GM23248 (cell line): ENCODE measurements at places on chromosomes 7 and 10.
A peak's percentile ranks its signal among the peaks of the same experiment; 100 is the strongest.

GRCh38 chr7:152959610-152960009 lies 200.1 kb downstream of the ACTR3B start:
- no peak for DNase-seq

GRCh38 chr10:51244748-51245490 lies 170.6 kb downstream of the PRKG1 start:
- DNase-seq: peak; percentile 86

DNA sequence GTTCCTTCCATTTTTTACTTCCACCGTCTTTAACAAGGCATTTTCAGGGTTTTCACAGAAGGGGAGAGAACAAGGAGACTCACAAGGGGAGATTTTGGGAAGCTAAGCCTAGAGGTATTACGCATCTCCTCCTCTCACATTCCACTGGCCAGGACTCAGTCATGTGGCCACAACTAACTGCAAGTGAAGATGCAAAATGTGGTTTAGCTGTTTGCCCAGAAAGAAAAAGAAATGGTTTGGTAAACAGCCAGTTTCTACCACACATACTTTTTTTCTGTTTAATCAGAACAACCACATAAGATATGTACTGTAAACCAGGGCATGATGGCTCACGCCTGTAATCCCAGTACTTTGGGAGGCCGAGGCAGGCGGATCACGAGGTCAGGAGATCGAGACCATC lies 21.4 kb upstream of the HELLS start:
- peak; percentile 23 for DNase-seq

DNA sequence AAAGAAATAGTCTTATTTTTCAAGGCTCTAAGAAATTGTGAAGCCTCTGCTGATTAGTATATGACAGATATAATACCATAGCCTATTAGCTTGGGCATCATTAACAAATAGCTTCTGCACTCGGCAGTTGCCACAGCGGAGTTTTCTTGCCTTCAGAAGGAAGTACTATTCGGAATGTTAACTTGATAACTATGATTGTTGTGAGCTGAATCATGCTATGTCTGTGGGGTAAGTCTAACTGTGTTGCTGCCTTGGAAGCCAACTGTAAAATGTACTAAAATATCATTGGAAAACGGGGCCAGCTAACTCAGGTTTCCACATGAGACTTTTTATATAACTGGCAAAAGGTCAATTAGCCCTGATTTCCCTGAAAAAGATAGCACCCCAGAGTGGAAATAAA lies 93.2 kb downstream of the TWIST1 start:
- DNase-seq: peak; percentile 66

DNA sequence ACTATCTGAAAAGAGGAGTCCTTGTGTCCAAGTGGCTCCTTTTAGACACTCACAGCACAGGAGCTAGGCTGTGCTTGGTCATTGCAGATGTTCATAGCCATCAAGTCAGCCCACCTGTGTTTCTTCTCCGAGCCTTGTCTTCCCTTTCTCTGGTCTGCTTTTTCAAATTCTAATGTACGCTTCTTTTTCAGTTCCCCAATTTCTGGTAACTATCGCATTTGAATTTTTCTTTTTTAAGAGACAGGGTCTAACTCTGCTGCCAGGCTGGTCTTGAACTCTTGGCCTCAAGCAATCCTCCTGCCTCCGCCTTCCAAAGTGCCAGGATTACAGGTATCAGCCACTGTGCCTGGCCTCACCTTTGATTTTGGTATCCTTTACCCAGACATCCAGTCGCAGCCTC lies 18.9 kb downstream of the APBB1IP start:
- no peak for DNase-seq

DNA sequence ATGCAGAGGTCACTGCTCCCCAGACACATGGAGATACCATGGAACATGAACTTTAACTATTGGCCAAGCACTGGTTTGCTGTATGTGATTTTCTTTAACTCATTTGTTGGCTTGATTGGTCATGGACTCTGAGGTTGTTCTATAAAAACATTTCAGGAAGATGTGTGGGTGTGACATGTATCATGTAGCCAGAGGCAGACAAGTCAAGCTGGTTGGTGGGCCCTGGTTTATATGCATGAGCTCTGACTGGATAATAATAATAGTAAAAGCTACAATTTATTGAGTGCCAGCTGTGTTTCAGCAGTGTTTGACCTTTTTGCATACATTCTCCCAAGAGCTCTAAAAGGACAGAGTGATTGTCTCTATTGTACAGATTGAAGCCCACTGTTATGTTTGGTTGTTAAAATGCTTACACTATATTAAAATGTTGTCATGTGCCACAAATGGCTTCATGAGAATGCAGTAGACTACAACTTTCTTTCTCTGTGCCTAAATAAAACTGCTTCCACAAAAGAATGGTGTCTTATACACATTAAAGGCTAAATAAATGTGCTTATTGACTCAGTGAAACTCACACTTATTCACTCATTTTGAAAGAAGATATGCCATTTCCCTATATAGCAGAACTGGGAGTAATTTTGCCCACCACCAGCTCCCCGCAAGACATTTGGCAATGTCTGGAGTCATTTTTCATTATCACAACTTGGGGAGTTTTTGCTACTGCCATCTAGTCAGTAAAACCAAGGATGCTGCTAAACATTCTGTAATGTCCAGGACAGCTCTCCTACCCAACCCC lies 243.6 kb upstream of the NFE2L3 start:
- no peak for DNase-seq

- no peak for DNase-seq
These were observed 66.7 kb upstream of the GPR26 start for GRCh38 chr10:123599366-123599849.

DNA sequence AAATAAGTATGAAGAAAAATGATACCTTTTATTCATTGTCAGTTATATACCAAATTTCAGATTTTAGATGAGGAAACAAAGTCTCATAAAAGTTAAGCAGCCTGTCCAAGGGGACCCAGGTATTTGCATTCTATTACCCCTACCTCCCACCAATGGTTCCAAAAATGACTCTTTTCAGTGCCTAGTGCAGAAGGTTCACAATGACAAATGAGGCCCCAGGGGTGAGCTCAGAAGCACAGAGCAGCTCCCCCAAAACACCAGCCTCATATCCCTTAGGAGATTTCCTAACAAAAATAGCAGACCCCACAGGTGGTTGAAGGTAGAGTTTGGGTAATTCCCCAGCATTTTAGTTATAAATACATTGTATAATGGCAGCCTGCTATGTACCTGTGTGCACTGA lies 168.6 kb downstream of the REEP3 start:
- DNase-seq: no peak

- DNase-seq: peak; percentile 37
These were observed 266.0 kb downstream of the GRID1 start for GRCh38 chr10:86100581-86101061.

DNA sequence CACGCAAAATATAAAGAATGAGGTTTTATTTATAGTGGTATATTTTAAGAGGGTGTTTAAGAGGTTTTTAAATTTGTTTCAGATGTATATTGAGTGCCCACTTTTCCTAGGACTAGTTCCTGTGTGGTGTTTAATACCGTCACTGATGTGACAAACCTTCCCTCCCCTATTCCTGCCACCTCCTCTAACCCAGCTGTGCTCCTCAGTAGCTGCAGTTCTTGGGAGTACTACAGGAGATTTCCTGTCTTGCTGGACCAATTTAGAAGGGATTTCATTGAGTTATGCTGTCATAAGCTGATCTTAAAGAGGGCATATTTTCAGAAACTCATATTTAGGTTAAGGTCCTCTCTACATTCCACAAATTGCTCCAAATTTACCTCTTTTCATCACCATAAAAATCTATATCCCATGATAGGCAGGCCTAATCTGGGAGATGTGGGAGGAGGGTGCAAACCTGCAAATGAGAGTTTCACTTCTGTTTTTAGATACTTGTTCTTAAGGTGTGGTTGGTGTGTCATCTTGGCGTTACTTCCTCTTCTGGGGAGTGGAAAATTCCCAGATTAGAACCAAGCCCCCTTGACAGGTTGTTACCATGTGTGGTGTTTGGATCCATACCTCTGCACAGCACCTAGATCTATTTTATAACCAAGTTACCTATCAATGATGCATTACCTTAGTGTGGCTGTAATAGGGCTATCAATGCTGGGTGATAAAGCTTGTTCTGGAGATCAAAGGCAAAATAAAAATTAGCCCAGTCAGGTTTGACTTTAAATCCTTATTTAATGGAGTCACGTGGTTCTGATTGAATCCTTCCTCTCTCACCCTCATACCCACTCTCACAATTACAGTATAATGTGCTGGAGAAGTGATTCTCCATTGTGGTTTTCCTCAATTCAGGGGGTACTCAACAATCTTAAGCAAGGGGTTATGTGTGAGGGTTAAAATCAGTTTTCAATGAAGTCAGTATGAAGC lies 141.1 kb downstream of the CDK14 start:
- no peak for DNase-seq

DNA sequence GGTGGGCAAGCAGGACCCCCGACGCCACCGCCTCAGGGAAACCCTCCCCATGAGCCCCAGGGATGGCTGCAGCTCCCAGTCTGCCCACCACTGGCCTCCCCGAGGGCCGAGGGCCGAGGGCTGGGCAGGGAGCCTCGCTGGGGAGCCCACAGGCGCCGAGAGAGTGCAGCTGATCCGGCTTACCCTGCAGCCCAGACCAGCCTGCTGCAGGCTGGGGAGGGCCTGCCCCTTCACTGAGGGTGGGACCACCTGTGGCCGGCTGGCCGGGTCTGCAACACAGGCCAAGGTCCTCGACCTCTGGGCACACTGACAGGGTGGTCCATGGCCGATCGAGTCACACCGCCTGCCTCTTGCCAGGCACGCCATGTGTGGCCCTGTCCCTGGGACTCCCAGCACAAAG lies 27.3 kb upstream of the ADGRA1 start:
- DNase-seq: no peak

GRCh38 chr10:17214971-17215781 lies 12.9 kb upstream of the VIM start:
- DNase-seq: peak; percentile 98

- DNase-seq: no peak
These were observed 188.5 kb upstream of the ANK3 start for GRCh38 chr10:60578217-60578616.

- no peak for DNase-seq
These were observed 59.6 kb downstream of the ZMIZ1 start for GRCh38 chr10:79128241-79128922.

DNA sequence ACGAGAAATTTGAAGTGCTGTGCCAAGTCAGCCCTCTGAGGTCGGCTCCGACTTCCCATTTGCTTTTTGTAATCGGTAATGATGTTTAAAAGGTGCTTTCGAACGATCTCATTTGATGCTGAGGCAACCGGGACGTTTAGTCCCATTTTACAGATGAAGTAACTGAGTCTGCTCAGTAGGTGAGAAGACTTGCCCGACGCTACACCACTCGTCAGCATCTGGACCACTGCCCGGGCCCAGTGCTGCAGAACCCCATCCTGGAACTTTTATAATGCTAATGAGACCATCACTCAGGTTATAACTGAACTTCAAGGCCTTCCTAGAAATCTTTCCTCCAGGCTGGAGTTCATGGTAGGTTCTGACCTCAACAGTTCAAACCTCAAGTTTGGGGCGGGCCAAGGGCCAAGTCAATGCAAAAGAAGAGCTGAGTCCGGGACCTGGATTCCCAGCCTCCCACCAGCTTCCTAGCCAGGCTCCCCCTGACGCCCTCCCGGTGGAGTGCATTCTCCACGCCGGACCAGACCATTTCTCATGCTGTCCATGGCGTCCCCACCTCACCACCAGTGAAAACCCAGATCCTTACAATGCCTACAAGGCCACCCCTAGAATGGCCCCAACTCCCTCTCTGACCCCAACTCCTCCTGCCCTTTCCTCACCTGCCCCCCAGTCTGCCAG lies 699 bp upstream of the PDLIM1 start:
- DNase-seq: no peak
